Stimulated activated CD4-positive, alpha-beta T cell treated with anti-CD3 and anti-CD28 coated beads, TNF-alpha, amount 100 ng/mL, for 1 hour (primary cell): ENCODE measurements at places on chromosomes 7 and 10.

DNA sequence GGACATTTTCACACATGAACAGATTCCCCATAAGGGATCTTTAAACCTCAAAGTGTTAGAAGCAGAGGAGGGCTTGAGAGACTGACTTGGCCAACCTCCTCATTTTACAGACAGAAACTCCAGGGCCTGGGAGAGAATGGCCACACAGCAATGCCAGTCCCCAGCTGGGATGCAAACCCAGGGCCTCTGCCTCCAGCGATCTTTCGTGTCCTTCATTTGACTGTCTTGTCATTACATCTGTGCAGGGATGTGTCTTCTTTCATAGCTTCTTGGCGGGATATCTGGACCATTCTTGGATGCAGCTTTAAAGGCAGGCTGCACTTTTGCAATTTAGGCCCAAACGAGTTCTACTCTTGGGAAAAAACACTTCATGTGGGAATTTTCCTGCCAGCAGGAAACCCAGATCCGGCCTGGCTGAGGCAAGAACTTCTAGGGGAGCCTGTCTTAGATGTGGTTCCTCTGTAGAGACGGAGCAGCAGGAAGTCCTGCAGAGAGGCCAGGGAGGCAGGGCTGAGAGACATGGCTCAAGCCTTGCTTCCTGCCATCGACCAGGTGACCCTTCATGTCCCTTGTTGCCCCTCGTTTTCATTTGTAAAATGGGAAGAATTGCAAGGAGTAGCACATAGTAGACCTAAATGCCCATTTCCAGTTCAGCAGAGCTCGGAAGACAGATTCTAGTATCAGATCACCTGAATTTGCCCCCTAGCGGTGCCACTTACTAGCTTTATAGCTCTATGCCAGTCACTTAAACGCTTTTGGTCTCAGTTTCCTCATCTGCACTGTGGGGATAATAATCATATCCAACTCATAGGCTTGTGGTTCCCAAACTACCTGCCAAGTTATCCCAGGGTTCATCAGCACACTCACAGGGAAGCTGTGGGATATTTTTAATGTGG, 43.9 kb upstream of the SLC29A3 start:
- no peak for DNase-seq

- DNase-seq: no peak
These were observed 28.5 kb downstream of the DNAJB9 start for GRCh38 chr7:108598153-108598552.

- no peak for DNase-seq
These were observed 569.3 kb downstream of the TCERG1L start for GRCh38 chr10:130741901-130742855.

- no peak for DNase-seq
These were observed 46.7 kb downstream of the ZNF777 start for GRCh38 chr7:149414171-149414570.

DNA sequence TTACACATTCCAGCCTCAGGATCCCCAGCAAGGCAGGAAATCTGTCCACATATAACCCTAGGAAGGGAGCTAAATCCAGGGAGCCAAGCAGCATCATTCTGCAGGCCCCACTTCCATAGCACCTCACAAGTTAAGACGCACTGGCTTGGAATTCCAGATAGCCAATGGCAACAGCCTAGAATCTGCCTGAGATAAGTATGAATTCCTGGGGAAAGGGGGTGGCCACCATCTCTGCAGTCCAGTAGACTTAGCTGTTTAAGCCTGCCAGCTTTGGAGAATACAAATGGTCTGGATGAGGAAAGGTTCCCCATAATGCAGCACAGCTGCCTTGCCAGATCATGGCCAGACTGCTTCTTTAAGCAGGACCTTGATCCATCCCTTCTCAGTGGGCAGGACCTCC, 179.4 kb upstream of the PRSS1 start:
- DNase-seq: no peak

DNA sequence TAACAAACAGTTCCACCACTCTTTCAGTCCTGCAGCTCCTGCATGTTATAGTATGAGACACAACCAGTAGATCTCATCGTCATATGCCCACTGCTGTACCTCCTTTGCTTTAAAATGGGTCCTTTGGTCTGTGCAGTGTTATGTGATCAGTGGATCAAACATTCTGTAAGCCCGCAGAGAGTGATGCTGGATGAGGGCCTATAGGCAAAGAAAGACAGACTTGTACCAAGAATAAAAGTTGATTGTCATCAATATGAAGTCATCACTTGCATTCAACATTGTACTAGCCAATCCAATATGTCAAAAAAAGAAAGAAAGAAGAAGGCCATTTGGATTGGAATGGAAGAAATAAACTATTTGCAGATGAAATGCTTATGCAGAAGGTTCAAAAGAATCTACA, 79.8 kb upstream of the PHYHIPL start:
- no peak for DNase-seq

DNA sequence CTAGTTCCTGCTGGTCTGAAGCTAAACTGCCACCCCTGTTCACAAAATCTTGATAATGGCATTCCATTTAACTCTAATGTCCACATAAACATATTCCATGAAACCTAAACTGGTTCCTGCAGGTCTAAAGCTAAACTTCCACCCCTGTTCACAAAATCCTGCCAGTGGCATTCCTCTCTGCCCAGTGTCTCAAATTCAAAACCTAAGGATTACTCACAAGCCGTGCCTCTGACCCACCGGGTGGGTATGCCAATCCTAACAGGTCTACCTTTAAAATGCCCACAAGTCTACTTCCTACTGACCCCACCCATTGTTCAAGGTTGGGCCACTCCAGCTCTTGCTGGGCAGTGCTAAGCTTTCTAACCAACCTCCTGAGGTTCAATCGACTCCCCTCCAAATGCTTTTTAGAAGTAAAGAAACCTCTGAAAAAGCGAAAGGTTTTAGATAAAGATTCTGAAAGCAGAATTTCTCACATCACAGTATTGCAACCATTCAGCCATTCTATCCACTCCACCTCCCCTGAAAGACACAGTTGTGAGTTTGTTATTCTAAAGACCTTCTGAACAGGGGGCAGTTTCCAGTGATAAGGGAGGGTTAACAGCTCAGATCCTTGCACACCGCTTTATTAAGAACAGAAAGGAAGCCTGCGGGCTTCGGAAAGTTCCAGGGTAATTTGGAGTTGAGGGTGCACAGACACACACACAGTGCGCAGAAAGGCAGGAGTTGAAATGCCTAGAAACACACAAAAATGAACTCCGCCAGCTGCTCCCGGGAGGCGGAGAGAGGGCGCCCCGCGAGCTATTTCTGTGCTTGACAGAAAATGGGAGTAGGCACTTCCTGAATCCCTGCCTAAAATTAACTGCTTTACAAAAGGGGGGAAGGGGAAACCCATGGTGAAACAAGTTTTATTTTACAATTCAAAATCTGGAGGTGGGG, 87.7 kb downstream of the TNS3 start:
- no peak for DNase-seq

- no peak for DNase-seq
These were observed 1006.6 kb upstream of the LRRN3 start for GRCh38 chr7:110084181-110084807.

DNA sequence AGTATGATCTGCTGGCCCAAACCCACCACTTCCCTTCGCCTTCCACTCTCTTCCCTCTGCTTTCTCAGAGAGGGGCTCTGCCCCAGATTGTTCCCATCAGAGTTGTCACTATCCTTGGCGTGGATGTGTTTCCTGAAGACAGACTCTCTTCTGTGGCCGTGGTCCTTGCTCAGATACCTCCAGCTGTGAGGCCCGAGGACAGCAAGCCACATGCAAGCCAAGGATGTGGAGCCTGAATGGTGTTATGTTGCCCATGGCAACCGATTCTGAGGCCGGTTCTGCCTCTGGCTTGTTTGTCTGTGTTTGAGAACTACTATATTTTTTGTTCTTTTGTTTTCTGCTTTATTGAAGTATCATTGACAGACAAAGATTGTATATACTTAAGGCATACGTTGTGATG, 247.4 kb upstream of the PODXL start:
- no peak for DNase-seq

GRCh38 chr7:136030867-136031318, 53.7 kb upstream of the MTPN start:
- no peak for DNase-seq

DNA sequence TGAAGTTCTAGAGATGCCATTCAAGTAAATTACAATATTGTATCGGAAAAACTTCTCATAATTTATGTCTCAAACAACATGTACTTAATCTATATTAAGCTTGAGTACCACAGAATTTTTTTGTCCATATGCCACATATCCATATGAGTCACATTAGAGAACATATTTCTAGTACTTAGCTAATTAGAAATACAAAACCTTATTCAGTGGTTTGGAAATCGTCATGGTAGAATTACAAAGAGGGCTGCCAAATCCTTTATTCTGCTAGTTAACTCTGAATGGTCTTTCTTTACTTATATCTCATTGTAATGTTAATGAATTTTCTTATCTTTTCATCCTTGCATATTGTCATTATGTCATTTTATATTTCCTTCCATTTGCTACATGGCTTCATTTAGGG, 9.0 kb upstream of the VIM start:
- DNase-seq: no peak

- no peak for DNase-seq
These were observed 68.0 kb upstream of the TNS3 start for GRCh38 chr7:47649919-47650318.

DNA sequence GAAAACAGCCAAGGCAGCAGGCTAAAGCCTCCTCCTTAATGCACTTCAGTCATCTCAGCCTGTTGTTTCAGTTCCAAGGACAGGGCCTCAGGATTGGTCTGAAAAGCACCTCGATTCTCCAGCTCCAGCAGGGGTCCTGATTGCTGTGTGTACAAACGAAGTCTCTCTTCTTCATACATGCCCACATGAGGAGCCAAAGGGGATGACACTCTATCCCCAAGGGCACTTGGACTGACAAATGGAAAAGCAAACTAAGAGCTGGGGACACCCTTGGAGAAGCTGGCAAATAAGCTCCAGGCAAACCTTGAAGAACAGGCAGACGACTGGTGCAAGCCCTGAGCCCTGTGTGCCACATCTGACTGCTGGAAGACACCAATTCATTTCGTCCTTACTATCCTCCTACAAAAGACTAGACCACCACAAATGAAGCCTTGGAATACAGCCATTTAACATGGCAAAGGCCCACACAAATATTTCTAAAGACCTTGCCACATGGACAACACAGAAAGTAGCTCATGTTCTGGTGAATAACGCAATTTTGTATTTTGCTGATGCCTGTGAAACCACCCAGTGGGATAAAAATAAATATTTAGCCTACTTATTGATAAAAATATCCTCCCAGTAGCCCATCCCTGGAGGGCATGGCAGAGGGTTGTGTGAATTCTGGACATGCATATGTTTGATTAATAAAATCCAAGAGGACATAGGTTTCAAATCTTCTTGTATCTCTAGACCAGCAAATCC, 61.9 kb downstream of the PARD3 start:
- no peak for DNase-seq

DNA sequence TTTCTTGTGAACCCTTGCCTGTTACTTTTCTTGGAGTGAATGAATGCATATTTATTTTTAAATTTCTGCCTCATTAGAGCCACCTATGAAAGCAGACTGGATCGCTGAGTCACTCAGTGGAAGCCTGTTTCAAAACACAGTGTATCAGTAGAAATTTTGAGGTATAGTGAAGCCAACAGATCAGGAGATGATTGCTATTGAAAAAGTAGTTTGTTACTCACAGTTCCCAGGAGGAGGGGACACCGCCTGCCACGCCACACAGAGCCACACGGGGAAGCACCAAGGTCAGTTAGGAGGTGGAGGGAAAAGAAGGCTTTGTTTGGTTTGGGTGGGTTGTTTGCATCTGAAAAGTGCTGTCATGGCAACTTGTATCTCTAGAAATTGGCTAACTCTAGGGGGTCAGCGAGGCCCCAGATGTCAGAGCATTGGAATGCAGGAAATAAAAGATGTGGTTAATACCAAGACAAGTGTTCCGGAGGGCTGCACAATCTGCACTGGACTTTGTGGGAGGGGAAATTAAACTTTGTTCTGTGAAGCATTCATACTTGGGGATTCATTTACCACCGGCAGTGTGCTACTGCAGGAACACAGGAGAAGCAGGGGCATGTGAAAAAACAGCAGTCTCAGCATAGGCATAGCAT, 106.4 kb upstream of the SDK1 start:
- no peak for DNase-seq

DNA sequence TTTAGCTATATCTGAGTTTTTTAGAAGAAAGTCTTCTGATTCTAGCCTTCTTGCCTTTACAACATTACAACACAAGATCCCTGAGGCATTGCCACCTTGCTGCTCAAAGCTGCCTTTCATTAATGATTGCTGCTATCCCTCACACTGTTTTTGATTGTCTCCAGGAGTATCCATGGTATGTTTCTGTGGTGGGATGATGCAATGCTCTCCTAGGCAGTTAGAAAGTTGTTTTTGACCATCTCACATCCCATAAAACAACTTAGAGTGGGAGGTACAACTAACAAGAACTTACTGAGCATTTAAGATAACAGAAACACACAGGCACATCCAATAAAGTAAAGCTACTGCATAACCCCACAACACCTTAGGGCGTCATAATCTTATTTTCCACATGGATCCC, 1156.0 kb upstream of the LRRTM3 start:
- DNase-seq: no peak

GRCh38 chr7:134651991-134652390, 5.3 kb downstream of the BPGM start:
- DNase-seq: no peak

GRCh38 chr10:80199828-80200227, 5.5 kb downstream of the ANXA11 start:
- no peak for DNase-seq

DNA sequence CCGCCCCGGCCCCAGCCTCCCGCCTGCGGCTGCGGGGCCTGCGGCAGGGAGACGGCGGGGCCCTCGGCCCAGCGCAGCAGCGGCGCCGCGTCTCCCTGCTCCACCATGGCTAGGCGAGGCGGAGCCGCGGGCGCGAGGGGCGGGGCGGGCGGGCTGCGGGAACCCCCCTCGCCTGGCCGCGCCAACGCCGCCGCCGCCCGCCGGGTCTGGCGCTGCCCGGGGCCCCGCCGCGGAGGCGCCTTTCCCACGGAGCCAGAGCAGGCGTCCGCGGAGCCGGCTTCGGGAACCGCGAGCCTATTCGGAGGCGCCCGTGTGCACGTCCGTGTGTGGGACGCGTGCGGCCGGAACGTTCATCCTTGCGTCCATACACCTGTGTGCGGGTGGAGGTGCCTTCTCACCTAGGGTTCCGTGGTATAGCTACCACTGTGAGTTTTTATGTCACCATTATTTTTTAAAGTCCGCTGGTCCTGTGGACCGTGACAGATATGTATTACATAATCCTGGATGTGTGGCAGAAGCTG, at the start of gene DENND11:
Gene DENND11 (minus strand): TSS at position 120 of the 521 bp plus-strand sequence. CDS start 13 bp downstream, at position 107.
- DNase-seq: peak; percentile 4

DNA sequence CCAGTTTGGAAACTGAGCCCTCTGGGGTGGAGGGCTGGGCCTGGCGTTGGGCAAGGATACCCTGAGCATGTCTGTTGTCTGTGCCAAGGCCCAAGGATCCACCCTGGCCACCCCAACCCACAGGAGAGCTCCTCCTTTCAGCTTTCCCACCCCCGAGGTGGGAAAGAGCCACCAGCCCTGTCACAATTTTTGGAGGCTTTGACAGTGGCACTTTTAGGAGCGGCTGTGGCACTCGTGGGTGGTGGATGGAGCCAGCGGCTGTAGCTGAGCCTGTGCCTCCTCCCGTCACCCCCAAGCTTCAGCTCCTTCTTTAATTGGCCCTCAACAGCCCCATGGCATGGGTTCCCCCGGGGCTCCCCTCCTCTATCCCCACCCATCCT, 18.2 kb upstream of the ZNF862 start:
- DNase-seq: no peak
